G401 (cell line): ENCODE measurements at places on chromosomes 11 and 22. TPM values are rescaled to one million over a fixed set of nuclear protein-coding genes. Genes with fewer than 3 reads are reported as not detected.

PLA2G6 gene
- total RNA-seq, result 11.4 TPM in 2 replicates

OR4A16 gene
- total RNA-seq, result not detected in 2 replicates

PIWIL4 gene
- not detected in 2 replicates for total RNA-seq

PANX2 gene
- 0.62 and 1.4 TPM in 2 replicates for total RNA-seq

MRGPRX3 gene
- not detected in 2 replicates for total RNA-seq

SOX6 gene
- under 0.01 and 0.37 TPM in 2 replicates for total RNA-seq

NAALADL1 gene
- not detected in 2 replicates for total RNA-seq

GGT1 gene
- total RNA-seq, result 99.6 and 109 TPM in 2 replicates

GRCh38 chr11:69201066-69201365, 45.3 kb downstream of the SMIM38 start:
- no peak for DNase-seq

DNA sequence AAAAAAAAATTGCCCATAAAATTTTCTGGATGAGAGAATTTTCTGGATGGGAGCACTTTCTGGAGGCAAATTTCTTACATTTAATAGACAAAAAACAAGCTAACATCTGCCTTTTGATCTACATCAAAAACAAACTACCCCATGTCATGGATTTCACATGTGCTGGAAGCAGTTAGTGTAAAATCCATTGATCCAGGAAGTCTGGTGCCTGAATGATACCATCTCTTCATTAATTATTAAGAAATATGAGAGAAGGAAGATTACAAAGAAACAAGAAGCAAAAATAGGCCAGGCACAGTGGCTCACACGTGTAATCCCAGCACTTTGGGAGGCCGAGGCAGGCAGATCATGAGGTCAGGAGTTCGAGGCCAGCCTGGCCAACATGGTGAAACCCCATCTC, 53.2 kb upstream of the FAM181B start:
- no peak for DNase-seq

GRCh38 chr11:109972181-109972715, 120.9 kb upstream of the ZC3H12C start:
- DNase-seq, result no peak

DNA sequence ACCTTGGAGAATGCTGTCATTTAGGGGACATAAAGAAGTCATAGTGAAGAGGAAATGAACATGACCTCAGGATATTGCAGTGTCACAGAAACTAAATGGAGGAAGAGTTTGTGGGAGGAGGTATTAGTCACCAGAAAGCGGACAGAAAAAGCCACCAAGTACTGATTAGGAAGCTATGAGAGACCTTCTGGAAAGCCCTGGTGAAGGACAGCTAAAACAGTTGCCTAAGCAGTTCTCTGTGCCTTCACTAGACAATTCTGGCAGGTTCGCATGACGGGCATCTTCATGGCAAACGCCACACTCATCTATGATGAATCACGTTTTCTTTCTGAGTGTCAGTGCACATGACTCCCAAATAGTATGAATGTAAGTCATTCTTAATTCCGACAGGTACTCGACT, 325.8 kb downstream of the C11orf87 start:
- no peak for DNase-seq

GRCh38 chr22:46031066-46031465, 54.1 kb upstream of the WNT7B start:
- DNase-seq, result no peak

DNA sequence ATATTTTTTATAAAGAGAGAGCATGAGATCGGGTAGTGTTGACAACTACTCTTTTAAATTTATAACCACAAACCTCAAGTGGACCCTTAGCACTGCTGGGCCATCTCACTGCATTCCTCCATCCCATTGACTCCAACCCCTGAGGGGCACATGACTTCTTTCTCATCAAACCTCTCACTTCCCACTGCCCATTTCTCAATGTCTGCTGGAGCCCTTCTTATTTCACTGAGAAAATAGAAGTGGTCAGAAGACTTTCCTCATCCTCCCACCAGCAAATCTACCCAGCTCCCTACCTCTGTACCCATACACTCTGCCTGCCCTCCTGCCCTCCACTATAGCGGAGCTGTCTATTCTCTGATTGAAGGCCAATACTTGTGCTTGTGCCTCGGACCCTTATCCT, 370.6 kb upstream of the MPPED2 start:
- no peak for DNase-seq

DNA sequence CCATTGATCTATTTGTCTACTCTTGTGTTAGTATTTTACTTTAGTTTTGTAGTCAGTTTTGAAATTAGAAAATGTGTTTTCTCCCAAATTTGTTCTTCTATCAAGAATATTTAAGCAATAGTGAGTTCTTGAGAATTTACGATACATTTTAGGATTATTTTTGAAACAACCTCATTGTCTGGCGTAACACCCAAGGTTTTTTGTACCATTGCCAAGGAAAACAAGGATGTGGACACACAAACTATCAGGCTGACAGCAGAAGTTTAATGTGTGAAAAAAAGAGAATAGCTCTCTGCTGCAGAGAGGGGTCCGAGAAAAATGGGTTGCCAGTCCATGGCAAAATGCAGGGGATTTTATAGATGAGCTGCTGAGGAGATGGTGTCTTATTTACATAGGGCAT, 865.1 kb upstream of the CNTN5 start:
- DNase-seq, result no peak

GRCh38 chr11:24594401-24594800, 97.5 kb downstream of the LUZP2 start:
- no peak for DNase-seq

DNA sequence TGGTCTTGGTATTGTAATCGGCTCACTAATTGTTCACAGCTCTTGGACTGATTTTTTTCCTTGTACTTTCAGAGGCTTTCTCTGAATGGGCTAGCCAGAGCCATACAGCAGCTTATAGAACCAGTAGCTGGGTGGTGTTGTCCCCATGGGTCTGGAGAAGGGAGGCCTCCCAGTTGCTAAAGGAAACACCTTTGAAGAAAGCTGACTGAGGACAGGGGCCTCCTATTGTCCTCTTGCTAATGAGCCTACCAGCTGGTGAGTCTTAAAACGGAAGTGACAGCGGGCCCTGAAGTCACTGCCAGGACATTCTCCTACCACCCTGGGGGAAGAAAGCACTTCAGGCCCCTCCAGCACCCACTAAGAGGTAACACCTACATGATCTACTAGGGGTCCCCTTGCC, 9.9 kb downstream of the FADS3 start:
- no peak for DNase-seq

DNA sequence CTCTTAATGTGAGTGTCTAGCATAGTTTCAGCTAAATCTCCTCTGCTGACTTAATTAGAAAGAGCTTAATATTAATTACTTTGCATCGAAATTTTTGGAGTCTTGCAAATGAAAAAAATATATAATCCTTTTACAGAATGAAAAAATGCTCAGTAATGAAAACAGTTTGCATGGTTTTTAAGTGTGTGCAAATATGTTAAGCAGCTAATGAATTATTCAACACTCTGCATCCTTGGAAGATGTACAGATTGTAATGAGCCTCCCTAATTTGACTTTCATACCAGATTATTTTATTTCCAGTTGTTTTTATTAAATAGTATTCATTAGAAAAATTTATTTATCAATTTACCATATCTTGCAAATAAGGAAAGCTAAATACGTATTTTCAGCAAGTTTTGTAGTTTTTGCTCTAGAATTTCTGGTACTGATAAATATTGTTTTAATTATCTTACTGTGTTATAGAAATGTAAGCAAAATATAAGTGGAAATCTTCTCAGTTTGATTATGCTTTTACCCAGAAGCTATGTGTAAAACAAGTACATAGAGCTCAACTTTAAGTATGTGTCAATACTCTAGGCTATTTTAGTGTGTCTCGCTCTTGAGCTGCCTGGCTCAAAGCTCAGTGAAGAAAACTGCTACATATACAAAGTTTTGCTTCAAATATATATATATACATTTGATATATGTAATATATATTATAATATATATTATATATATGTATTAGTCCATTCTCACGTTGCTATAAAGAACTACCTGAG, 714.9 kb upstream of the LUZP2 start:
- DNase-seq, result no peak

GRCh38 chr11:93481279-93481678, 61.9 kb downstream of the SMCO4 start:
- no peak for DNase-seq

GRCh38 chr11:40401132-40401853, 1058.2 kb downstream of the LRRC4C start:
- no peak for DNase-seq

DNA sequence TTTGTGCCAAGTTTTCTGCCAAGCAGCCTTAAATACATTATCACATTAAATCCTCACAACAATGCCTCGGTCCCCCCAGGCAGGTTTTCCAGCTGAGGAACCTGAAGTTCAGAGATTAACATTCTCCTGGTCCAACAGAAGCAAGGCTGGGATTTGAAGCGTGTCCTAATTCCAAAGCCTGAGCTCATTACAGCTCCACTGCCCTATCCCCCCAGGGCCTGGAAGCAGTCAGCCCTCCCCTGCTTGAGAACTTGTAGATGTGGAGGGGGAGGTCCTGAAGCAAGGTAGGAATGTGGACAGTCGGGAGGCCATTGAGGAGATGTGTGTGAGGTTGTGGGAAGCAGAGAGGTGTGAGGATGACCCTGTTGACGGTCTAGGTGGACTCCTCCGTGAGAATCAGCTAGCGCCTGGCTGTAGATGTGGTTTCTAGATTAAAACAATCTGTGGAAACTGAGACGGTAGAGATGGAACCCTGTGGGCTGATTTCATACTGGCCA, 8.1 kb downstream of the GRAMD1B start:
- DNase-seq, result no peak

GRCh38 chr22:42544686-42545085, 9.1 kb upstream of the SERHL2 start:
- DNase-seq, result no peak

DNA sequence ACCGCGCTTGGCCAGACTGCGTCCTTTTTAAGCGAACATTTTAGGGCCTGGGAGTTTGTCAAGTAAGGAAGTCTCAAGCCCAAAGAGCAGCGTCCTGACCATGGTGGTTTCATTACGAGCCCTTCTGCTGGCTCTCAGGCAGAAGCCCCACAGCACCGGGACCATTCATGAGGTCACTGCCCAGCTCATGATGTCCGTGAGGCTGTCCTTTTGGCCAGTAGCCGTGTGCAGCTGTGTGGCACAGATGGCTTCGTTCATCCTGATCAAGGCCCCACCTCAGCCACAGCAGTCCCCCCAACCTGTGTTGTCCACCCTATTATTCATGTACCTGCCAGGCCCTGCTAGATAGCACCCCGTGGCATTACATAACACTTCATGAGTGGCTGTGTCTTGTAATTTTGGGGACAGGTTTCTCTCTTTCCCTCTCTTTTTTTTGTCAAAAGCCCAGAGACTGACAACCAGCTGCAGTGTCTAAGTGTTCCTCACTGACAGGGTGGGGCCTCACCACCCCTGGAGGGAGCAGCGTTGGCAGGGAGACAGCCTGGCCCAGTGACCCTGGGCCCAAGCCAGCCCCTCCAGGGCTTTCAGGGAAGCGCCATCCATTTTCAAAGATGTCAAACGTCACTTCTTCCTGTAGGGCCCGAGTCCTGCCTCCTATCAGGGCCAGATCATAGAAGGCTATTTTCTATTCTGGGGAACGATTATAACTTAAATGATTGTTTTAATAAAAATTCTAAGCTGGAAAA, 21.8 kb upstream of the CABP7 start:
- DNase-seq, result no peak

DNA sequence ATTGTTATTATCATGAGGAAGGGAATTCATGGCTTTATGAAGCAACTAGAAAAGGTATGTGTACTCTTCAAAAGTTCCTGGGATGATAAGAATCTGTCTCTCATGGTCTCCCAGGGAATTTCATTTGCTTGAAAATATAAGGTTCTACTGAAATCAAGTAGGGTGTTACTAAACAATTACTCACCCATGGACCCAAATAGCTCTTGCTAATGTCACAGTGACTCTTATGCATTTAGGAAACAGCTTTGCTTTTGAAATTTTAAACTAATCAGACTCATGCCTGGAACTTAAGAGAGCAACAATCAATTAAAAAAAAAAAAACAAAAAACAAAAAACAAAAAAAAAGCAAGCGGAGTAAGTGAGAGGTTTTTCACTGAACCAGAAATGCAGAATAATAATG, 1546.3 kb upstream of the TENM4 start:
- DNase-seq, result no peak

DNA sequence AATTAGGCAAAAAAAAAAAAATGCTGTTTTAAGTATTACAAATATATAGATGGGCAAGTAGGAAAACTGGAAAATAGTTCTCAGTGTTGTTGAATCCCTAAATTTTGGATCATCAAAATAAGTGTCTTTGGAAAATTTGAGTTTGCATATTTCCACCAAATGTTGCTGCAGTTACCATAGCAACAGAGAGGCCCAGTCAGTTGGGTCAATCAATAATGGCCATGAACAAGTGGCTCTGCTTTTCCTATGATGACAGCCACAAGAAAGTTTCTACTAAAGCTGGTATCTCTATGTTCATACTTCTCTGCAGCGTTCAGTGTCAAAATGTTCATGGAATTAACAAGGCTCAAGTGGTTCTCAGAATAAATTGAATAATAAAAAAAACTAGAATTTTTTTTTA, 79.1 kb downstream of the SERGEF start:
- DNase-seq, result no peak
